Cerebellar nuclear complex (tissue), 1 donor: ENCODE measurements at places on chromosomes 2 and 18.

GRCh38 chr18:8620845-8621244 lies 11.6 kb downstream of the RAB12 start:
- DNase-seq: no peak

DNA sequence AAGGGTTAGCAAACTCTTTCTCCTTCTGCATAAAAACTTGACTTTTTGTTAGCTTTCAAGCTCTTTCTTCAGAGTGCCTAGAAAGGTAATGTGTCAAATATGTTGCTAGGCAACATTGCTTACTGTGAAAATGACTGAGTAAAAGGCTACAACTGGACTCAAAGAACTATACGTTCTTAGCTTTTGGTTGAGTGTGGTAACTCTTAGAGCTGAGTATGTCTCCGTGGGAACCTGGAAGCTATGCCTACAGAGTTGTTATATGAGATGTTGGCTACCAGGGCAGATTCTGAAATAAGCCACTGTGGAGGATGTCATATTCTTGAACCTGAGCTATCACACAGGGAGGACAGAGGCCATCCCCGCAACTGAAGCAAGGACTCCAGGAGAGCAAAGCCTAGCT lies 105.5 kb downstream of the ARL6IP6 start:
- DNase-seq: no peak

DNA sequence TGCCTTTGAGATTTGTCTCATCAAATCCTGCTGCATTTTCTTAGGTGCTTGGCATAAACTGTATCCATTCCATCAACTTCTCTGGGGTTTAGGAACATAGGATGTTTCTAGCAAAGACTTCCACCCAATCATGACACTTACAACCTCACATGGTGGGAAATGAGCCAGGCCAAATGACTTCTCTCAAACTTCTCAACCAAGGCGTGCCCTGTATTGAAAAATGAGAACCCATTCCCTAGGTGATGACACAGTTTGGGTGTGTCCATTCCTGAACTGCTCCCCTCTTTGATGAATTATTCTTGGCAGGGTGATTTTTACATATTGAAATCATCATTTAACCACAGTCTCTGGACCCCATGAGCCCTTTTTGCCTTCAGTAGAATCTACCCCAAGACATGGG lies 161.1 kb downstream of the EN1 start:
- DNase-seq: no peak

DNA sequence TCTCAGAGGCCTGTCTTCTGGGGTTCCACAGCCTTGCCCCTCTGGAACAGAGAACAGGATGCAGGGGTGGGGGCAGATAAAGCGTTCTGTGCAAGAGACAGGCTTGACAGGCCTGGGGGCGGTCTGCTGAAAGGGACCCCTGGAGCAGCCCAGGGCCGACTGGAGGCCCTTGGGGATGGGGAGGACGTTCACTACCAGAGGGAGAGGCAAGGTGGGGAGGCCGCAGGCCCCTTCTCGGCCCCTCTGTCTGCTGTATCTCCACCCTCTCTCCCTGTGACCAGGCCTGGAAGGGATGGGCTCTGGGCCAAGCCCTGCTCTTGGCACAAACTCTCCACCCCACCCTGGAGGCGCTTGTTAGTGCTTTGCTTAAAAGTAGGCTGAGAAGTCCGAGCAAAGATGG lies 27.3 kb upstream of the INHBB start:
- no peak for DNase-seq

DNA sequence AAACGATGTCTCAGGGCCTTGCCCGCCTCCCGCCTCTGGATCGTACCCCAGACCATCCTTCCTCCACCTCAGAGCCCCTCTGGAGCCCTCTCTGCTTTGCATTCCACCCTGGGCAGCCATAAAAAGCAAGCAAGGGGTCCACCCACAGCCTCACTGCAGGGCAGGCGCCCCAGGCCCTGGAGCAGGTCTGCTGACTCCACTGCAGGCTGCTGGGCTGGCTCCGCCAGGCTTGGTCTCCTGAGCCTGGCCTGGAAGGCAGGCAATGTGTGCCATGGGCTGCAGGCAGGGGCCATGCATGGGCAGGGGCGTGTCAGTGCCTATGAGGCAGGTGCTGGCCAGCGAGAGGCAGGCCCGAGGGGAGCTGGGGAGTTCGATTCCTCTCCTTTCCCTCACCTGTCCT lies 186.0 kb downstream of the ANKRD30B start:
- no peak for DNase-seq

DNA sequence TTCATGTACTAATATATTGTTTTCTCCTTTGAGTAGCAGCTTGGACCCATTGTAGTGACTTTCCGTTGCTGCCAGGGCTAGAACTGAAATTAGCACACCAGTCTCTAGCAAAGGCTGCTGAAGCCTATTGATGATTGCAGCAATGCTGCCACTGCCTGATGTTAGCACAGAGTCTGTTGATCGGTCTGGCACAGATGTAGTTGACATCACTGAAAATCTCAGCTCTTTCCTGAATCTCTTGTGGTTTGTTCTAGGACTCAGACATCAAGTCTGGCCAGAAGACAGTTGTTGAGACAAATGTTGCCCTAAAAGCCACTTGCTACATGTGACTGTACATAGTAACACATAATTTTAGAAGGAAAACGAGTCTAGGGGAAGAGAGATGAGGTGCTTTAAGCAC lies 47.2 kb downstream of the VAPA start:
- DNase-seq: no peak

DNA sequence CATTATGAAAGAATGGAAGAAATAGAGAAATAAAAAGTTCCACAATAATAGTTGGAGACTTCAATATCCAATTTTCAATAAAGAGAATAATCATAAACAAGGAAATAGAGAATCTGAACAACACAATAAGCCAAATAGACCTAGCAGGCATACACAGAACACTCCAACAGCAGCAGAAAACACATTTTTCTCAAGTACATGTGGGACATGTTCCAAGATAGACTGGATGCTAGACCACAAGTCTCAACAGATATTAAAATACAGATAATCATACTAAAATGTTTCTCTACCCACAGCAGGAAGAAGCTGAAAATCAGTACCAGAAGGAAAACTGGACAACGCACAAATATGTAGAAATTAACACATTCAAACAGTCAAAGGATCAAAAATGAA lies 113.9 kb downstream of the USP34 start:
- no peak for DNase-seq

DNA sequence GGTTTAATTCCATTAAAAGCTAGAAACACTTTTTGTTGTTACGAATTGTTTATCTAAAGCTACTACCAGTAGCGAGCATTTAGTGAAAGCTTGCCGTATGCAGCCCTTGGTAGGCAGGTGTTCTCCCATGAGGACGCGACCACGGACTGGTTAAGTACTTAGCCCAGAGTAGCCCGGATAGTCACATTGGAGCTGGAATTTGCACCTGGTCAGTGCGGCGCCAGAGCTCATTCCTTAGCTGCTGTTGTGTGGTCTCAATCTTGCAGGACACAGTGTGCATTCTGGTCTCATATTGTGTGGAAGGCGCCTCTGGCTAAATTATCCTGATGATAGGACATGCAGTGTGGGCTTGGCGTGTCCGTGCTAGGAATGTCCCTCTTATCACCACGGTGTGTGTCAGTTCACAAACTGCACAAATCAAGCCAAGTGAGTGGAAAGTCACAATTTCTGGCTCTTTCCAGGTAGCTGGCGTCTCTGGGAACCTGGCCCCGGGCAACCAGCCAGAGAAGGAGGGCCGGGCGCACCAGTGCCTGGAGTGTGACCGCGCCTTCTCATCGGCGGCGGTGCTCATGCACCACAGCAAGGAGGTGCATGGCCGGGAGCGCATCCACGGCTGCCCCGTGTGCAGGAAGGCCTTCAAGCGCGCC lies 133.3 kb downstream of the ZNF236 start:
- DNase-seq: no peak

GRCh38 chr2:230930149-230930780 lies 5.2 kb upstream of the GPR55 start:
- no peak for DNase-seq

GRCh38 chr2:108554528-108554927 lies 20.3 kb downstream of the LIMS1 start:
- no peak for DNase-seq
